ENCODE measurements at places on chromosomes 6 and 20.

DNA sequence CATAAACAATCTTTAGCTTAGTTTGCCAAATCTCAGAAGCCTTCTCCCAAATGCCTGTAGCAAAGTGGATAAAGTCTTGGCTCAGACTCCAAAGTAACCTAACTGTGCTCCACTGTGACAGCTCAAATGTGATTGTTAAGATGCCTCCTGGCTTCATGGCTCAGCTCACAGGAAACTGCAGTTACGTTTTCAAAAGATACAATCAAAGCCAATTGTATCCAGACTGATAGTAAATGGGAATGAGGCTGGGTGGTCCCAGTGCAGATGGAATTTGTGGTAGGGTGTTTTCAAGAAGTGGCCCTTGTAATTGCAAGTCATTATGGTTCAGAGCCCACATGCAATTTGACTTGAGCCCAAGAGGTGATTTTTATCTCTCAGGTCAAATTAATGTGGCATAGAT, 151.2 kb upstream of the TAB2 start:
- no peak for DNase-seq

DNA sequence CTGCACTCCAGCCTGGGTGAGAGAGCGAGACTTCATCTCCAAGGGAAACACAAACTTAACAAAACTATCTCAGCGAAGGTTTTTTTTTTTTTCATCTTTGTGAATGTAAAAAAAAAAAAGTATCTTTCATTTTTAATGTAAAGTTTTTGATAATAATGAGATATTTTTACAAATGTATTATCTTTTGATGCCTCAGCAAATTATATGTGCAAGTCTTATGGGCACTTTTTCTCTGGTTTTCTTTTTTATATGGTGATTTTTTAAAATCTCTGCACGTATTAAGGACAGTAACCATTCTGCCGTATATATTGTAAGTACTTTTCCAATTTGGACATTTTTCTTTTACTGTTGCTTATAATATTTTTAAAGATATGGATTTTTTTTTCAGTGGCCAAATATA, 76.8 kb downstream of the MAFB start:
- DNase-seq = no peak

DNA sequence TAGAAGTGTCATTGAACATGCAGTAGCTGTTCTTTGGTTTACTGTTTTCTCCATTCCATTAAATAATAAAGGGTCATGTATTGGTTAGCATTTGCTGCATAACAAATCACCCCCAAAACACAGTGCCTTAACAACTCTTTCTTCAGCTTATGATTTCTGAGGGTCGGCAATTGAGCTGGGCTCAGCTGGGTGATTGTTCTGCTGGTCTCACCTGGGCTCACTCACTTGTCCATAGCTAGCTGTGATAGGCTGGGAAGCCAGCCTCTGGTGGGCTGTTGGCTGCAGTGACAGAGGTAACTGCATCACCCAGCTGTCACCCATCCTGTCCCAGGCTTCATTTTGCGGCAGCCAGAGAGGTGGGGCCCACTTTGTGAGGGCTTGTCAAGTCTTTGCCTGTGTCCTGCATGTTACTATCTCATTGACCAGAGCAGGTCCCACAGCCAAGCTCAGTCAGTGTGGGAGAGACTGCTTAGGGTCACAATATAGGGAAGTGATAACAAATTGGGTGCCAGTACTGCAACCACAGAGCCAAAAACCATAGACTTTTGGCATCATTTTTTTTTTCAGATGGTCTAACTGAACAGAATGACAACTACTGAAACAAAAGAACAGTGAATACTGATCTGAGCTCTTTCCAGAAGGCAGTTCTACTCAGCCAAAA, 76.9 kb downstream of the SYNDIG1 start:
- no peak for DNase-seq

GRCh38 chr20:14375416-14375985, 38.1 kb upstream of the FLRT3 start:
- DNase-seq = no peak

GRCh38 chr6:22437665-22438064, 131.7 kb upstream of the HDGFL1 start:
- no peak for DNase-seq

GRCh38 chr20:57811374-57812020, 101.7 kb upstream of the PMEPA1 start:
- no peak for DNase-seq

- DNase-seq = no peak
These were observed 142.7 kb downstream of the PTPRT start for GRCh38 chr20:43046966-43047365.

GRCh38 chr20:51961964-51962761, 159.8 kb upstream of the SALL4 start:
- no peak for DNase-seq

Data from activated CD4-positive, alpha-beta T cell treated with anti-CD3 and anti-CD28 coated beads, Interleukin-2, amount 50 U/mL, for 1 hour (primary cell).